Transverse colon (tissue), 4 donors: ENCODE measurements at places on chromosomes 2 and 18. TPM values are rescaled to one million over a fixed set of nuclear protein-coding genes. Genes with fewer than 3 reads are reported as not detected.

GRCh38 chr18:74482697-74483096 lies 13.5 kb upstream of the CNDP2 start:
- no peaks in the 10 kb centered on the region for H3K36me3 ChIP-seq
- H3K4me1 ChIP-seq = peaks cover 11% of the 10 kb centered on the region
- no peaks in the 10 kb centered on the region for H3K27me3 ChIP-seq

- no peak for DNase-seq
- H3K27ac ChIP-seq = no peak overlapping the region
- no peaks in the 10 kb centered on the region for H3K27me3 ChIP-seq
- no peaks in the 10 kb centered on the region for H3K36me3 ChIP-seq
- H3K4me3 ChIP-seq = no peak overlapping the region
Measured at GRCh38 chr2:210964141-210964764, 407.9 kb downstream of the CPS1 start.

DNA sequence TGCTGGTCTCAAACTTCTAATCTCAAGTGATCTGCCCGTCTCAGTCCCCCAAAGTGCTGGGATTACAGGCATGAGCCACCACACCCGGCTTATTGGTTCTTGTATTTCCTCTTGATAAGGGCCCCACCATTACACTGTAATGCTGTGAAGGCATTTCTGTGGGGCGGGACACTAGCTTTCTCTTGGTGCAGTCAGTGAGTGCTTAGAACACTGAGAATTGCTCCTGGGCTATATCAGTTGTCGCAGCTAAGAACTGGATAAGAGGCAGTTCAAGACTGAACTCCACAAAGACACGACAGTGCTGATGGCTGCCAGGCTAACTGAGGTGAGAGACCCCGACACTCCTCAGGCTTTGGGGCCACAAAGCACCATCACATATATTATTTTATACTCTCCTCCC lies 2.1 kb downstream of the KHK start:
- no peak for DNase-seq
- H3K27ac ChIP-seq = no peak overlapping the region
- peaks cover 30% of the 10 kb centered on the region for H3K4me1 ChIP-seq

DNA sequence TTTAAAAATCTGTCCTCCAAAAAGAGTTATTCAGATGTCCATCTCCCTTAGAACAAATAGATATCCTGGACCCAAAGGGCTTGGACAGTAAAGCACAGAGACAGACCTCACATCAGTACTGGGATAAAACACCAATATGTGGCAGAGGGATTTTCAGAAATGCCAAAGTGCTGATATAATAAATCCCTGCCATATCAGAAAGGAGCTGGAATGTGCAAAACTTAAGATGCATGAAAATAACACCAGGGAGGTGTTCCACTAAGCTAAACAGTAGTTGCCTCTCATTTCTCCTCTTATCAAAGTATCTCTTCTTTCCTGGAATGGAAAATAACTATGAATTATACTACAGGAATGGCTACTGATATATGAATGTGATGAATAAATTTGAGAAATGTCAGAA lies 13.2 kb downstream of the USP40 start:
- H3K4me1 ChIP-seq = no peaks in the 10 kb centered on the region
- no peaks in the 10 kb centered on the region for H3K27me3 ChIP-seq
- no peak overlapping the region for H3K4me3 ChIP-seq
- no peaks in the 10 kb centered on the region for H3K36me3 ChIP-seq
- DNase-seq = no peak
- H3K27ac ChIP-seq = no peak overlapping the region

- no peaks in the 10 kb centered on the region for H3K4me1 ChIP-seq
- H3K4me3 ChIP-seq = no peak overlapping the region
- H3K27me3 ChIP-seq = no peaks in the 10 kb centered on the region
Measured at GRCh38 chr18:46910856-46911255, 6.5 kb downstream of the PIAS2 start.

DNA sequence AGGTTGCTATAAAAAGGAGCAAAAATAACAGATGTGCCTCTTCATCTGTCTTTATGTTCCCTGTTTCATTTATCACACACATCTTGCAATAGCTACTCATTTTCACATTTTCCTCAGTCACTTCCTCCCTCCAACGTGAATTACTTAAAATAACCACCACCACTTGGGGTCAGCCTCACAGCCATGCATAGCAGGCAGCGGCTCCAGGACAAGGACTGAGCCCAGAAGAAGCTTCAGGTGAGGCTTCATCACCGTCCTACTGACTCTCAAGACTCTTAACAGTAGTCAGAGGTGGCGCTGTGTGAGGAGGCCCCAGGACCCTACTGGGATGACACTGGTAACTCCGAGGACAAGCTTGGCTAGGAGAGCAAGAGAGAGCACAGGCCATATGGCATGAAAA lies 15.5 kb upstream of the ST8SIA5 start:
- H3K4me3 ChIP-seq = no peak overlapping the region
- DNase-seq = no peak
- H3K4me1 ChIP-seq = no peaks in the 10 kb centered on the region

GRCh38 chr18:22856870-22857269 lies 76.3 kb upstream of the RBBP8 start:
- no peaks in the 10 kb centered on the region for H3K36me3 ChIP-seq
- H3K4me3 ChIP-seq = no peak overlapping the region
- H3K27ac ChIP-seq = no peak overlapping the region
- H3K4me1 ChIP-seq = no peaks in the 10 kb centered on the region
- DNase-seq = no peak
- H3K27me3 ChIP-seq = no peaks in the 10 kb centered on the region

DNA sequence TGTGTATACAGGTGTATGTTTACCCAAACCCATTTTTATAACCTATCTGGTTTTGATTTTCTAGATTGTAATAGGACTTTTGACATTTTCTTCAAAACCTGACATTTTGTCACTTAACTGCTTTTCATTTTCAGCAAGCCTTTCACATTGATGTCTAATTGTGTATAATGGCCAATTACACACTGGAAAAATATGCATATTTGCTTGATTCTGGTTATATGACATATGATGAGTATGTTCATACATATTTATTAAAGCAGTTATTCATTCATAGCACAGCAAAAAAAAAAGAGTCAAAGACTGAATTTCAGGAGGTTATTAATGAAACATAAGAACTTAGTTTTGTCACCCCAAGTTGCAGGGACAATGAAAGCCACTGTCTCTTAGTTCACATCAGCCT lies 307.7 kb upstream of the TNP1 start:
- no peaks in the 10 kb centered on the region for H3K4me1 ChIP-seq
- no peak for DNase-seq
- H3K27me3 ChIP-seq = no peaks in the 10 kb centered on the region
- no peak overlapping the region for H3K4me3 ChIP-seq
- H3K27ac ChIP-seq = no peak overlapping the region
- H3K36me3 ChIP-seq = no peaks in the 10 kb centered on the region

DNA sequence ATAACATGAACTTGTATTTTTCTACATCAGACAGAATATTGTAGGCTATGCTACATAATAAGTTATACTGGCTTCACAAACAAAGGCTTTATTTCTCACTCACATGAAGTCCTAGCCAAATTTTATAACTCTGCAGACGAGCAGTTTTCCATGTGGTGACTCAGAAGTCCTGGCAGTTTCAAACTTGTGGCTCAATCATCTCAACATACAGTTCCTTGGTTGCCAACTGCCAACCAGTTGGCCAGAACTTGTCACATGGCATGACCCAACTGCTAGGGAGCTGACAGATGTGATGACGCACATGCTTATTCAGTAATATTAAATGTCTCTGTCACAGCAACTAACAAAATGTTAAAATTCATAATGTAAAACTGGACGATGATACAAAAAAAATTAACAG lies 63.8 kb upstream of the ZC3H15 start:
- H3K4me3 ChIP-seq = no peak overlapping the region
- H3K36me3 ChIP-seq = no peaks in the 10 kb centered on the region
- no peak overlapping the region for H3K27ac ChIP-seq
- H3K4me1 ChIP-seq = no peaks in the 10 kb centered on the region
- DNase-seq = no peak

DNA sequence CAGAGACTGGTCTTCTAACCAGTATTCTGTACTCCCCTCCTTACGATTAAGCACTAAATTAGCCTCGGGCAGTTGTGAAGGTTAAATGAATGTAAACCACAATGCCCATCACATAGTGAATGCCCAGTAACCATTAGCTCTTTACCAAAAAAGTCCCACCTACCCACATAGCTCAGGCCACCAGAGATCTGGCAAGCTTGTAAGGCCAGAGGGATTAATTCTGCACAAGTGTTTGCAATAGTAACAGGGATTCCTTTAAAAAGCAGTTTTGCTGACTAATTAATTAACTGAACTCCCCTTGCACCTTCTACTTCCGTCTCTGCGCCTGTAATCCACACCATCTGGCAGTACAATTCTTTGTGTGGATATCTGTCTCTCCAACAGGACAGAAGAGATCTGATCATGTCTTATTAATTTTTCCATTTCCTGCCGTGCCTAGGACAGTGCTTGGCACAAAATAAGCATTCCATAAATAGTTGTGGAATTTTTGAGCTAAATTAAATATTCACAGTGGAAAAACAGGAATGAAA lies 36.2 kb upstream of the IGFBP2 start:
- no peak overlapping the region for H3K4me3 ChIP-seq
- H3K27ac ChIP-seq = no peak overlapping the region
- no peaks in the 10 kb centered on the region for H3K4me1 ChIP-seq
- H3K36me3 ChIP-seq = no peaks in the 10 kb centered on the region
- H3K27me3 ChIP-seq = peaks cover 3% of the 10 kb centered on the region

DNA sequence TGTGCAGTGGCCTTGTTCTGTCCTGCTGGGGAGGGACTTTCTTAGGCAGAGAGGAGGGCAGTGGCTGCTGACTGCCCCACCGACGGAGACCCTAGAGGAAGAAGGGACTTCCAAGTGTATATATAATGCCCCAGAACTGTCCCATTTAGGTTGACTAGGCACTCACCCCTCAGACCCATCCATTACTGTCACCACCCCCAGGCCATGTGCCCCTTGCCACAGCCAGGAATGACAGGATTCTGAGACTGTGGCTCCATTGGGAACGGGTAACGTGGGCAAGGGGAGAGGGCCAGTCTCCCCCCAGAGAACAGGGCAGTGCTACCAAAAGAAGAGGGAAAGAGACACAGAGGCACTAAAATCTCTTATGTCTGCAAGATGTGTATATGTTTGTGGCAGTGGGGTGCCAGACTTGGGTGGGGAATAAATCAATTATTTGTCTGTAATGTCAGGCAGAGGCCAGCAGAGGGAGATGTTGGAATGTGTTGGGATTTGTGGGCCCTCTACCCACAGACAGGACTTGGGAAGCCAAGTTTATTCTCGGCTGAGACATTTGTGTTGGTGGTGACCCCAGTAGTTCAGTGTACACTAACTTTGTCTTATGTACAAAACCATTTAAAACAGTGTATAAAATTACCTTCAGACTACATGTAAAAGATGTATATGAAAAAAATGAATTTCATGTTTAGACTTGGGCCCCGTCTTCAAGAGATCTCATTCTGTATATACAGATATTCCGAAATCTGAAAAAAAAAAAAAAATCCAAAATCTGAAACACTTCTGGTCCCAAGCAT lies 24.0 kb upstream of the TMEM37 start:
- DNase-seq = peak; percentile 56
- H3K36me3 ChIP-seq = no peaks in the 10 kb centered on the region
- no peak overlapping the region for H3K4me3 ChIP-seq
- peaks cover 8% of the 10 kb centered on the region for H3K4me1 ChIP-seq
- no peak overlapping the region for H3K27ac ChIP-seq
- H3K27me3 ChIP-seq = no peaks in the 10 kb centered on the region

GRCh38 chr2:174824068-174824467 lies 59.8 kb upstream of the CHRNA1 start:
- H3K4me3 ChIP-seq = no peak overlapping the region
- DNase-seq = no peak
- no peak overlapping the region for H3K27ac ChIP-seq
- H3K36me3 ChIP-seq = no peaks in the 10 kb centered on the region
- no peaks in the 10 kb centered on the region for H3K27me3 ChIP-seq

GRCh38 chr2:241777686-241778627 lies 1.3 kb downstream of the GAL3ST2 start:
- DNase-seq = no peak
- H3K36me3 ChIP-seq = no peaks in the 10 kb centered on the region
- H3K27ac ChIP-seq = peak overlapping the region; percentile 86

- DNase-seq = no peak
- H3K4me3 ChIP-seq = no peak overlapping the region
- peak overlapping the region; percentile 92 for H3K27ac ChIP-seq
- H3K4me1 ChIP-seq = peaks cover 31% of the 10 kb centered on the region
- H3K27me3 ChIP-seq = no peaks in the 10 kb centered on the region
Measured at GRCh38 chr2:47037678-47038077, 117.4 kb downstream of the STPG4 start.

GRCh38 chr2:193985272-193985671 lies 1671.8 kb upstream of the SLC39A10 start:
- H3K27me3 ChIP-seq = no peaks in the 10 kb centered on the region
- H3K4me1 ChIP-seq = no peaks in the 10 kb centered on the region
- no peaks in the 10 kb centered on the region for H3K36me3 ChIP-seq

- peak overlapping the region; percentile 74 for H3K27ac ChIP-seq
- H3K4me1 ChIP-seq = peaks cover 7% of the 10 kb centered on the region
- H3K36me3 ChIP-seq = no peaks in the 10 kb centered on the region
Measured at GRCh38 chr2:158130832-158131473, 29.3 kb downstream of the UPP2 start.

DNA sequence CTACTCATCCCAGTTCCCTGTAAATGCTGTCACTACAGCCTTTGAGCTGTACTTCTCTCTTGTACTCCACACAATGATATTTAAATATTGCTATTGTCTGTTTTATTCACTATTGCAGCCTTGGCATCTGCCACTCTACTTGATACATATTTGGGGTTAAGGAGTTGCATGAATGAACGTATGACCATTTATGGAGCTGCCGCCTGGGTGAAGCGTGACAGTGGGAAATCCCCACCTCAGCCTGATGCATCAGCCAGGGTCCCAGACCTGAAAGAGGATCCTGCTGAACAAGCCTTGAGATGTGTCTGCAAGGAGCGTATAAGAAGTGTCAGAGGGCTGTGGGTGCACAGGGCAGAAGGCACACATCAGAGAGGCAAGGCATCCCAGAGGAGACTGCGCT lies 39.1 kb downstream of the MRPL35 start:
- H3K4me1 ChIP-seq = peaks cover 2% of the 10 kb centered on the region
- no peak overlapping the region for H3K27ac ChIP-seq
- H3K4me3 ChIP-seq = no peak overlapping the region
- no peaks in the 10 kb centered on the region for H3K27me3 ChIP-seq
- H3K36me3 ChIP-seq = no peaks in the 10 kb centered on the region

The AQP4 gene
- total RNA-seq = not detected

The DRC1 gene
- not detected for total RNA-seq

The AFF3 gene
- 20.2 TPM for total RNA-seq

The DES gene
- 1,000 TPM for total RNA-seq

The PAX8 gene
- total RNA-seq = 1.6 TPM

The ME2 gene
- total RNA-seq = 28.8 TPM

The PLEK gene
- total RNA-seq = 4.6 TPM

The DCC gene
- 2.5 TPM for total RNA-seq
